Brain microvascular endothelial cell (primary cell): ENCODE measurements at places on chromosomes 7 and 10.
A peak's percentile ranks its signal among the peaks of the same experiment; 100 is the strongest.

DNA sequence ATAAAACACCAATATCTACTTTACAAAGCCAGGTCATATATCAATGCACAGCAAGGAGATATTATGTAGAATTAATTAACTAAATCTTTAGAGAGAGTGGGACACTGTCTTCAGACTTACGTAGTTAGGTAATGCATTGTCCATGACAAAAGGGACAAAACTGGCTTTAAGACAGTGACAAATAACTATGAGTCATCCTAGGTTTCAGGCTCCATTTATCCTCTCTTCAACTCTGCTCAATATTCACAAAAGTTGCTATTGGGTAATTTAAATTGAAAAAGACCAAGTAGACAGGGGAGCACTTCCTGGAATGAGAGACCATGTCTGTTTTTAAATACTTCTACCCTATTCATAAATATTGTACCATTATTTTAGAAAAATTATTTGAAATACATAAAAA lies 464.5 kb downstream of the ARL4A start:
- DNase-seq: no peak

DNA sequence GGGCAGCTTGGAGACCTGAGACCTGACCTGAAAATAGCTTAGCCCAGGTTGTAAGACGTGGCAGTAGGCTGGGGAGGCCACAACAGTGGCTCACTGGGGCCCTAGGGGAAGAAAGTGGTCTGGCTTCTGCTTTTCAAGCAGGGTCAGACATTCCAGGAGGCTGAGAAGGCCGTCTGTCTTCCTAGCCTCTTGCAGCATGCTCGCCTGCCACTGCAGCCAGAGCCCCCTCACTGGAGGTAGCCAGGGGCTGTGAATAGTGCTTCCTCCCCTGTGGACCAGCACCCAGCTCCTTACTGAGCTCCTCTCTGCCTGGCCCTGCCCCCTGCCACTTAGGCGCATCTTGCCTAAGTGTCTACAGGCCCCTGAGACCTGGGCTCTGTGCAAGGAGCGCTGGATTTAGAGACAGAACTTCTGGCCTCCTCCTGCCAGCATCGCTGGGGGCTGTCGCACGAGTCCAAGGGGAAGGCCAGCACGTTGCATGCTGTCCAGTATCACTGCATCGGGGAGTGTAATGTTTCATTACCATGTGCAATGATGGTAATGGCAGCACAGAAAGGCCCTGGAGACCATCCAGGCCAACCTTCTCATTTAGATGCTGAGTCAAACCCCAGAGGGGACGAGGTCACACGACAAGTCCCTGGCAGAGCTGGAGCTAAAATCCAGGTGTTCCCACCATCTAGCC lies 12.7 kb downstream of the ZMIZ1 start:
- DNase-seq: peak; percentile 91

GRCh38 chr7:132456418-132456817 lies 119.9 kb downstream of the PLXNA4 start:
- DNase-seq: no peak

DNA sequence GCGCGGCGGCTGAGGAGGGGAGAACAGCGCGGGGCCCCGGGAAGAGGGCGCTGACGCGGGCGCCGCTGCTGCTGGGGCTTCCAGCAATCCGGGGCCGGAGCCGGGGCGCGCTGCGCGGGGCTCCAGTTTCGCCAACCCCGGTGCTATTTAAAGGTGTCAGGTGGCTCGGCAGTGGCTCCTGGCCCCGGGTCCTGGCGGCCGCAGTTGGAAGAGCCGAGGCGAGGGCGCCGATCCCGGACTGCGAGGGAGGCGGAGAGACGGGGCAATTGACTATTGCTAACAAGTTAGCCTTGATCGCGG lies 347 bp downstream of the LBX1 start:
- no peak for DNase-seq

GRCh38 chr10:114359041-114359952 lies 45.0 kb downstream of the AFAP1L2 start:
- peak; percentile 66 for DNase-seq

GRCh38 chr10:15349112-15349511 lies 22.0 kb downstream of the FAM171A1 start:
- DNase-seq: no peak

GRCh38 chr7:31362401-31362800 lies 21.9 kb upstream of the NEUROD6 start:
- DNase-seq: no peak

GRCh38 chr7:135320268-135320667 lies 86.6 kb downstream of the STRA8 start:
- DNase-seq: peak; percentile 87

GRCh38 chr10:114380060-114380459 lies 24.2 kb downstream of the AFAP1L2 start:
- no peak for DNase-seq

- no peak for DNase-seq
Observed at GRCh38 chr7:123348690-123349089, 148.9 kb upstream of the SLC13A1 start.

DNA sequence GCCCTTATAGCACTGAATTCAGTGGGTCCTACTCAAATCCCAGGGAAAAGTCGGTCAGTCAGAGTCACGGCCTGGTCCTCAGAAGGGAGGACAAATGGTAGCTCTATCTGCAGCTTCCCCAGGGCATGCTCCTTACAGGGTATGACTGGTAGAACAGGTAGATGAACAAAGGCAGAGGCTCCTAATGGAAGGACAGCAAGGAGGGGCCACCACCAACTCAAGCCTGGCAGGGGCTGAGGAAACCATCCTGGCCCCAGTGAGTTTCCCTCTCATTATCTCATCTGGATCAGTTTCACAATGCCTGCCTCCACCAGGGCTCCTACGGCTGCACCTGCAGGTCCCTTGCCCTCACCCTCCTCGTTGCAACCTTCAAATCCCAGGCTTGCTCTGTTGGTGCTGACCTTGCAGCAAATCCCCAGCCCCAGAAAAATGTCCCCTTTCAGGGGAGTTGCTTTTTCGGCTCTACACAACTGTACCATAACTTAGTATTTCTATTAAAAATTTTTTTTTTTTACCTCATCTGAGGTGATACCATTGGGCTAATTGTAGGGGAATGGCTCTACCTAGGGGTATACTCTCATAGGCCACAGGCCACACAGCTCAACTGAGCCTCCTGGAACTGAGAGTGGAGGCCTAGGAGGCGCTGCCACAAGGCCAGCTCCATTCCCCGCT lies 2.4 kb upstream of the MYO1G start:
- no peak for DNase-seq

GRCh38 chr7:70573071-70573661 lies 558.8 kb upstream of the GALNT17 start:
- DNase-seq: no peak
